ENCODE measurements at places on chromosomes 6 and 20.

DNA sequence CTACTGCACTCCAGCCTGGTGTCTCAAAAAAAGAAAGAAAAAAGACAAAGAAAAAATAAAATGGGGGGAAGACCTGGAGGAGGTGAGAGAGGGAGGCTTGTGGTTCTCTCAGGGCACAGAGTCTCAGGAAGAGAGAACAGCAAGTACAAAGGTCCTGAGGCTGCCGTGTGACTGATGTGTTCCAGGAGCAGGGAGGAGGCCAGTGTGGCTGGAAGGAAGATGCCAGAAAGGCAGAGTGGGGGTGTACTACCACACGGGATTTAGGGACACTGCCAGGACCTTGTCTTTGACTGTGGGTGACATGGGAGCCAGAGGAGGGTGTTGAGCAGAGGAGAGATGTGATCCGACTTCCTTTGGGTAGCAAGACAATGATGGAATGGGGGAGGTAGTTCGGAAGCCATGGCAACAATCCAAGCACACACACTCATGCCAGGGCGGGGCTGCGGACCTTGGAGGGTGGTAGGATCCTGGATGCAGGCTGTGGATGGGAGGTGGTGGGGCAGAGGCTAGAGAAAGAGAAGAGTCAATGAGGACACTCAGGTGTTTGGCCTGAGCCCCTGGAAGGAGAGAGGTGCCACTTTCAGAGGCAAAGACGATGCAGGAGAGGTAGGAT, 136.4 kb upstream of the PTPN1 start:
- no peak for DNase-seq

DNA sequence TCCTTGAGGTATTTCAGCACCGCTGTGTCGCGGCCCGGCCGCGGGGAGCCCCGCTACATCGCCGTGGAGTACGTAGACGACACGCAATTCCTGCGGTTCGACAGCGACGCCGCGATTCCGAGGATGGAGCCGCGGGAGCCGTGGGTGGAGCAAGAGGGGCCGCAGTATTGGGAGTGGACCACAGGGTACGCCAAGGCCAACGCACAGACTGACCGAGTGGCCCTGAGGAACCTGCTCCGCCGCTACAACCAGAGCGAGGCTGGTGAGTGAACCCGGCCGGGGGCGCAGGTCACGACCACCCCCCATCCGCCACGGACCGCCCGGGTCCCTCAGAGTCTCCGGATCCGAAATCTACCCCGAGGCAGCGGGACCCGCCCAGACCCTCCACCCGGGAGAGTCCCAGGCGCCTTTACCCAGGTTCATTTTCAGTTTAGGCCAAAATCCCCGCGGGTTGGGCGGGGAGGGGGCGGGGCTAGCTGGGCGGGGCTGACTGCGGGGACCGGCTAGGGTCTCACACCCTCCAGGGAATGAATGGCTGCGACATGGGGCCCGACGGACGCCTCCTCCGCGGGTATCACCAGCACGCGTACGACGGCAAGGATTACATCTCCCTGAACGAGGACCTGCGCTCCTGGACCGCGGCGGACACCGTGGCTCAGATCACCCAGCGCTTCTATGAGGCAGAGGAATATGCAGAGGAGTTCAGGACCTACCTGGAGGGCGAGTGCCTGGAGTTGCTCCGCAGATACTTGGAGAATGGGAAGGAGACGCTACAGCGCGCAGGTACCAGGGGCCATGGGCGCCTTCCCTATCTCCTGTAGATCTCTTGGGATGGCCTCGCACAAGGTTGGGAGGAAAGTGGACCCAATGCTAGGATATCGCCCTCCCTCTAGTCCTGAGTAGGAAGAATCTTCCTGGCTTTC, 693 bp downstream of the HLA-F start:
- peak; percentile 70 for DNase-seq

- no peak for DNase-seq
These were observed 336.4 kb upstream of the HSF2 start for GRCh38 chr6:122063076-122063475.

DNA sequence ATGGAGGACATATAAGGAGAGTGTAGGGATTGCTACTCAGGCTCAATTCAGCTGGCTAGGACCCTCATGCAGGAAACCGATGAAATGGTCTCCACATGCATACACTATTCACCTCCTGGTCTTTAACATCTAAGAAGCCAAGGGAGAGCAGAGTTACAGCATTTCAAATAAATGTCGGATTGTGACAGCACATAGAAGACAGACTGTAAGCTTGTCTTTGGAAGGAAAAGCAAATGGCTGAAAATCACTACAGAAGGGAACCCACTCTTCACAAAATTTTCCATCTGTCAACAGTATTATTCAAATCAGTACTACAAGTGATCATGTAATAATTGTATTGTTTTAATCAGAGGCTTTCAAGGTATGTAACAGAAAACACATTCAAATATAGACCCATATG, 72.9 kb downstream of the ATG5 start:
- no peak for DNase-seq

DNA sequence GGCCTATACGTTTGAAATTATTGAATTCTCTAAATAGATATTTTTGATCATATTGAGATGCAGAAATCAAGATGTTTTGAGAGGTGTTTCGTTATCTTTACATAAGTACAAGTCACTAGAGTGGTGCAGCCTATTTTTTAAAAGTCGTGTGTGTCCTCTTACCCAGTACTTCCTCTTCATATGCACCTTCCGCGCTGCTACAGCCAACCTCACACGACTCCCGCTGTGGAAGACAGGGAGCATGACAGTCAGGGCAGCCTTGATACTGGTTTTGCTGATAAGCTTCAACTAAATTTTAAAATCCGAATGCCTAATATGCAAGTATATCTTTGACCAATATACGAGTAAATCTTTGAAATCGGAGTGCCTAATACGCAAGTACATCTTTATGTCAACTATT, 16.3 kb downstream of the ROS1 start:
- no peak for DNase-seq

GRCh38 chr6:12186528-12186927, 103.6 kb upstream of the EDN1 start:
- DNase-seq = no peak

GRCh38 chr6:29984992-29985391, 42.7 kb downstream of the HLA-A start:
- no peak for DNase-seq

- no peak for DNase-seq
These were observed 230.8 kb downstream of the FUT9 start for GRCh38 chr6:96246563-96246962.

- no peak for DNase-seq
These were observed 100.2 kb upstream of the KCNG1 start for GRCh38 chr20:51122931-51123658.

GRCh38 chr20:25011261-25011660, 18.7 kb upstream of the APMAP start:
- DNase-seq = no peak

GRCh38 chr20:1941226-1941625, 46.0 kb downstream of the SIRPA start:
- peak; percentile 62 for DNase-seq

DNA sequence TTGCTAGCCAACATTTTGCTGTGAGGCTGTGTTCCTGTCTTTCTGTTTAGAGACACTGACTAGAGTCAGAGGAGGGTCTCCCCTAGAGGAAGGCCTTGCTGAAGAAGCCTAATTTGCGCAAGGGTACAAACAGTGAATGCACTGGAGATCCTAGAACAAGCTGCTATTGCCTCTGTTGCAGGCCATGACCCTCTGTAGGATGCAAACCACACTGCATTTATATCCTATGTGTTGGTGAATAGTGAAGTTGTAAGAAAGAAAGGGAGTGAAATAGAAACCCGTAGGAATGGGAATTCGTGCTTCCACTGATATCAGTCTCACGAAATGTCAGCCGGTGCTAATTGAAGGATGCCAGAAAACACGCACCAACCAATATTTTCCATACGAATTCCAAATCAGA, 88.2 kb downstream of the GJA1 start:
- no peak for DNase-seq

DNA sequence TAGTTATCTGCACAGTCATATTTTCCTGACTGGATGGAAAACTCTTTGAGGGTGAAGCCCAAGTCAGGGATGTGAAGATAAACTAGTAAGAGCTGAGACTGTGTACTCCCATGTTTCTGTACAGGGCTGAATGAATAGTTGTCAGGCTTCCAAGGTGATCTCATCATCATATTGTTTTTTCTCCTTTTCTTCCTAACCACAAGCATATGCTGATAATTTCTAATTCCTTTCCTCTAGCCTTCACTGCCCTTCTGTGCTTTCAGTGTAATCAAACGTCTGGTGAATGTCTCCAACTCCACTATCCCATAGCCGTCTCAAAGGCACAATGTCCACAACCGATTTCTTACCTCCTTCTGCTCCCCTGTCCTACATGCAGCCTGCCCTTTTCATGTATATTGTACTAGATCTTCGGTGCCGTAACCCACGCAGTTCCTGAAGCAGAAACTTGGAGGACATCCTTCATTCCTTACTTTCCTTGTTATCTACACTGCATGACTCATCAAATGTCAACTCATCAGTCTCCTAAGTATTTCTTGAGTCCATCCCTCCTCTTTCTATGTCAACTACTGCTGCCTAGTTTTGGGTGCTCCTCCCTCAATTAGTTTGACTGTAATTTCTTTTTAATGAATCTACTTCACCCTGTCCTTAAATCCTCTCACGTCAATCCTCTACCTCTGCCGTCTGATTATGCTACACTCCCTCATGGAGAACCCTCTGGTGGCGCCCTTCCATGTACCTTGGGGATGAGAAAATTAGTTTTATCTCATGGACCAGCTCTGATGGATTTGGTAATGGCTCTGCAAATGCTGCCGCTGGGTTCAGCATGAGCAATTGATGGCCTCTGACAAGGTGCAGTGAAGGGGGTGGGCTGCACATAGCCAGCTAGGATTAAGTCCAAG, 21.9 kb downstream of the NCOA7 start:
- DNase-seq = no peak

DNA sequence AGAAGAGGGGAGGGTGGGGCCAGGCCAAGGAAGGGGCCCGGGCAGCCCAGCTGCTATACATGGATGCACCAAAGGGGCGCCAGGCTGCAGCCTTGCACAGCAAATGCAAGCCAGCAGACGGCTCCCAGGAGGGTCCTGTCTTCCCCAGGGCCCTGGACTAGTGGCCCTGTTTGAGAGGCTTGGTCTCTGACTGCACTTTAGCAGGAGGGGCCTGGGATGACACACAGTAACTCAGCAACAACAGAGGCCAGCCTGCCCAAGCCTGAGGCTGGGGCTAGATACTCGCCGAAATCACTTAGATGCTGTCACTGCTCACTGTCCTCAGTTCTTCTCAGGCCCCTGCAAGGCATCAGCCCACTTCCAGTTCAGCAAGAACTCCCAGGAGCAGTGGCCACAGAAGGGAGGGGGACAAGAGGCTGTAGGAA, 73.5 kb downstream of the TRAM2 start:
- DNase-seq = peak; percentile 53

GRCh38 chr6:34030831-34031624, 114.9 kb downstream of the GRM4 start:
- DNase-seq = no peak

DNA sequence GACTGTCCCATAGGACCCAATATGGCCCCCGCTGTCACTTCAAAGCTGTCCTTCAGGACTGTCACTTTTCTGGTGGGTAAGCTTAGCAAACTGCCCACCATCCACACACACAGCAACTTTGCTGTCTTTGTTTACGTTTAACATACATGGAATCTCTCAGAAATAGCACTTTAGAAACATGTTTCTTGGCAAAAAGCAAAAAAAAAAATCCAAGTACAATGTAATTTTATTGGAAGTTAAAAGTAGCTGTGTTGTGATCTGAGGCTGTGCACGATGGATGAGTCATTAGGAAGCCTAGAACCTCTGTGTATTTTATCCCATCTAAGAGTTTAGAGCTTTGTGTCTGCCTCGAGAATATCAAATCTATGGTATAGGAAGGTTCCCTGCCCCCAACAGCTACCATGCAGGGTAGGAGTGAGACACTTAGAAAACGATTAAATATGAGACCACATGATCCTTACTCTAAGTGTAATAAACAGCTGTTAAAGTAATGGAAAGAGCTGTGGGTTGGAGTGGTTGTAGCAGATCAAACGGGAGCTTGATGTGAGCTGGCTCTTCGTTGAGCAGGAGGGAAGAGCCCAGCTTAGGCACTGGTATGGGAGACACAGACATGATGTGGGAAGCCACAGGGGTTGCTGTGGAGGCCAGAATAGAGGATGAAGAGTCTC, 119.5 kb downstream of the PLEKHG1 start:
- DNase-seq = no peak

- no peak for DNase-seq
These were observed 29.1 kb upstream of the ECI2 start for GRCh38 chr6:4164456-4164855.

DNA sequence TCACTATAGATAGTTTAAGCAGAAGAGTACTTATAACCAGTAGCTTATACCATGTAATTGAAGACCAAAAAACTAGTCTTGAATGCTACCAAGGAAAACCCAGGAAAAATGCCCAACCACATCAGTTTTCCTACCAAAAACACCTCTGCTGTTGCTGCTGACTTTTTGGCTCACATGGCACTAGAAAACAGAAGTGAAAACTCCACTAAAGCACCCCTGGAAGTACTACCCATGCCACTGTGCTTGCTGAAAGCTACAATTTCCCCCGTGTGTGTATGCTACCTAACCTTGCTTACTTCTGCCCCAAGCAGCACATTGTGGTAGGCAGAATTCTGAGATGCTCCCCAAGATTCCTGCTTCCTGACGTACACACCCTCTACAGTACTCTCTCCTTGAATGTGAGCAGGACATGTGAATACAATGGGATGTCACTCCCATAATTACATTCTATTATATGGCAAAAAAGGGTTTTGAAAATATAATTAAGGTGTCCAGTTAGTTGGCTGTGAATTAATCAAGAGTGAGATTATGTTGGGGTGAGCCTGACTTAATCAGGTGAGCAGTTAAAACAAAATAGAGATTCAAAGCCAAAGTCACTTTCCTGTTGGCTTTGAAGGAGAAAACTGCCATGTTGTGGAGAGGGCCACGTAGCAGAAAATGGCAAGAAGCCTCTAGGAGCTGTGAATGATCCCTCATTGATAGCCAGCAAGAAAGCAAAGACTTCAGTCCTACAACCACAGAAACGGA, 209.8 kb upstream of the MARCKS start:
- no peak for DNase-seq

- DNase-seq = peak; percentile 51
These were observed 10.1 kb upstream of the ITPR3 start for GRCh38 chr6:33610779-33611732.

- peak; percentile 47 for DNase-seq
These were observed at the start of gene UNC5CL for GRCh38 chr6:41039060-41039998. UNC5CL (minus strand) TSS chr6:41039221; CDS start chr6:41035074, 4,147 bp downstream.

DNA sequence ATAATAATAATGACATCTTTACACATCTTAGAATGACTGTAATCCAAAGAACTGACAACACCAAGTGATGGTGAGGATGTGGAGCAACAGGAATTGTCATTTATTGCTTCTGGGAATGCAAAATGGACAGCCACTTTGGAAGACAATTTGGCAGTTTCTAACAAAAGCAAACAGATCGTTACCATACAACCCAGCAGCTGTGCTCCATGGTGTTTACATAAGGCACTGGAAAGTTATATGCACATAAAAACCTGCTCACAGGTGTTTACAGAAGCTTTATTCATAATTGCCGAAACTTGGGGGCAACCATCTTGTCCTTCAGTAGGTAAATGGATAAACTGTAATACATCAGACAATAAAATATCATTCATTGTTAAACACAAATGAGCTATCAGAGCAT, 18.3 kb upstream of the ASF1A start:
- no peak for DNase-seq

- peak; percentile 87 for DNase-seq
These were observed 6.7 kb upstream of the IFT52 start for GRCh38 chr20:43583982-43584432.
